ENCODE measurements at places on chromosomes 12 and 14.
A peak's percentile ranks its signal among the peaks of the same experiment; 100 is the strongest.

GRCh38 chr14:104702106-104702505 lies 12.7 kb downstream of the INF2 start:
- no peak for DNase-seq

DNA sequence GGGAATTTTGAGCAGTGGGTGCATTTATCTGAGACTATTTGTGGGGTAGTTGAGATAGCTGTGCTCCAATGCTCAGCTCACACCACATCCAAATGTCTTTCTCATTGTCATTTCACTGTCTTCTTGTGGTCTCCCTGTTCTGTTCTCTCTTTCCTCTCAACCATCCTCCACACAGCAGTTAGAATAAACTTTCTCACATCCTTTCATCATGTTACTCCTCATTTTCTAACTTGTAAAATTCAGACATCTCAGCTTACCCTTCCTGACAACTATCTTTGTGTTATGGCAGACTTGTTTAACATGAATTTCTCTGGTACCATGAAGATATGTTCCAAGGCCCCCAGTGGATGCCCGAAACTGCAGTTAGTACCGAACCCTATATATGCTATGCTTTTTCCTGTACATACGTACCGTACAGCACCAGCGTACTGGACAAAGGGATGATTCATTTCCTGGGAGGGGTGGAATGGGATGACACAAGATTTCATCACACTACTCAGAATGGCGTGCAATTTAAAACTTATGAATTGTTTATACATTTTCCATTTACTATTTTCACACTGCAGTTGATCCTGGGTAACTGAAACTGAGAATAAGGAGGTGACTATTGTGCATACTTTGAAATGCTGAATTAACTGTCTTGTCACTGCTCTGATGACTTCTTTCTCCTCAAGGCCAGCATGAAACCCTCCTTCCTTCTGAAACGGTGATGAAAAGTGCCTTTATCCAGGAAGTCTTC lies 177.1 kb upstream of the SLC38A2 start:
- no peak for DNase-seq

- no peak for DNase-seq
These were observed 409.7 kb downstream of the NOVA1 start for GRCh38 chr14:26187996-26188620.

GRCh38 chr12:7096979-7097378 lies 4.7 kb upstream of the C1R start:
- no peak for DNase-seq

DNA sequence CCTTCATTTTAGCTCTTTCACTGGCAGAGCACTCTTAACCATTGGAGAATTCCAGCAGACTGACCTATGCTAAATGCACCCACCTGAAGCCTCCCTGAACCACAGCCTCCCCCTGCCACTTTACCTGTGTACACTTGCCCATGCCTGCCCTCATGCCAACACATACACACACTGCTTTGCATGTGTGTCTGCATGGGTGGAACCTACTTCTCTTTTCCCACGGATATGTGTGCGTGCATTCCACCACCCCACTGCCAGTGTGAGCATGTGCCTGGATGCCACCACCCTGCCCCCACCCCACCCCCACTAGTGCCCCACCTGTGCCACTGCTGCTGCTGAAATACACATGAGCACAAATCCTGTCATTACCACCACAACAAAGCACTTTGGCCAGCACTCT lies 49.5 kb upstream of the EEA1 start:
- DNase-seq, result no peak

- no peak for DNase-seq
These were observed 78.5 kb downstream of the VCPKMT start for GRCh38 chr14:50037852-50038251.

DNA sequence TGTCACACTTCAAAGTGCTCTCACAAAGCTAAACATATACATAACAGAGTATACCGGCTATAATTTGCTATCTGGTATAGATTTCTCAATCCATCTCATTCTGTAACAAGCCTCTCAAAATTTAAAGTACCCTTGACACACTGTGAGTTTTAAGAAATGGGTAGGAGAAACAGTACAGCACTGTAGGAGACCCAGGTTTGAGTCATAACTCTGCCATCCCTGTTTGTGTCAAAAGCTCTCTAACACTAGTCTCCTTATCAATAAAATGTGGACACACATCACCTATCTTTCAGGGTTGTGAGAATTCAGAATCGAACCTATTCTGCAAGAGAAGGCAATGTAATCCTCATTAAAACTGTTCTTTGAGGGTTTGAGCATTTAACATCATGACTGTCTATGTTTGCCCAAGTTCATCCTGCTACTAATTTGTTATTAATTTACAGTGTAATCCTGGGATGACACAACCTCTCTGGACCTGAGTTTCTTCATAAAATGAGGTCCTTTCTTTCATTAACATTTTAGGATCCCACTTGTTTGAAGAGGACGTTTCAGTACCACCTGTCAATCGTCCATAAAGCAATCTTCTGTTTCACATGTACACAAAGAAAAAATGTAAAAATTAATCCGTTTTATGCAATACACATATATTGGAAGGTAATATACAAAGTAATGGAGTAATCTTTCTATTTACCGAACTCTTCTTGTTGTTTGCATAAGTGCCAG lies 12.1 kb downstream of the SPTSSA start:
- DNase-seq, result no peak

DNA sequence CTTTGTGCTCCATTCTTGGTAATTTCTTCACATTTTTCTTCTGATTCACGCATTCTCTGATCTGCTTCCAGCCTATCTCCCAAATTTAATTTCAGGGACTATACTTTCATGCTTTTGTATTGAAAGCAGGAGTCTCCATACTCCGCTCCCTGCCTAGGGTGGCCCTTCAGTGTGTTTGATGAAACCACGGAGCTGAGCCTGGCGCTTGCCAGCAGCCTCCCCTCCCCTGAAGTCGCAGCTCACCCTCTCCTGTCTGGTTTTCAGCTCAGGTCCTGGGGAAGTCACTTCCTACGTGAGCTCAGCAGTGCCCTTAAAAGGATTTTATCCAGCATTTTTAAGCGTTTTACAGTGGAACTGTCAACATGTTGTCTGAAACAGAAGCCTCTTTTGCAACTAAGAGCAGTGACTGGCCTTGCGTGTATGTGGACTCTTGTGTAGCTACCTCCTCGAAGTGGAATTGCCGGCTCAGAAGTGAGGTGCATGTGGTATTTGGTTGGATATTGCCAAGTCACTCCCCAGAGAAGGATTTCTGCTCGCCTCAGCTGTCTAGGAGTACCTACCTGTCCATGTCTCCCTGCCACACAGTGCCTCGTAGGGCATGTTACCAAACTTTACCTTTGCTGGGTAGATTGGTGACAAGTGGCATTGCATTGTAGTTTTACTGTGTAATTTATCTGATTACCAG lies 78.5 kb downstream of the TESC start:
- no peak for DNase-seq

DNA sequence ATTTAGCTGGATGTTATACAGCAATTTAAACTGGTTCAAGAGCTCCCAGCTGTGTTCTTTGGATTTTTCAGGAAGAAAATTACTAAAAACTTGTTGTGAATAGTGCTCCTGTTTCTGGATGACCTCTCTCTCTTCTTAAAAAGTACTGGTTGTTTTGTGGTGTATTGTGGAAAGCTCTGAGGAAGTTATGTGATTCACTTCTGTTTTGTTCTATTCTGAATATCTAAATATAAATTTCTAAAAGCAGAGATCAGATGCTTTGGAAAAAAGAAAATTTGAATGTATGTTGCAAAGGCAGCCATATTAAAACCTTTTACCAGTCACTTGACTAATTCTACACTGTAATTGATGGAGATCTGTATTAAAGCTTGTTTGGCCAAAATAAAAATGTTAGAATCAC lies 3.4 kb upstream of the C3AR1 start:
- no peak for DNase-seq

DNA sequence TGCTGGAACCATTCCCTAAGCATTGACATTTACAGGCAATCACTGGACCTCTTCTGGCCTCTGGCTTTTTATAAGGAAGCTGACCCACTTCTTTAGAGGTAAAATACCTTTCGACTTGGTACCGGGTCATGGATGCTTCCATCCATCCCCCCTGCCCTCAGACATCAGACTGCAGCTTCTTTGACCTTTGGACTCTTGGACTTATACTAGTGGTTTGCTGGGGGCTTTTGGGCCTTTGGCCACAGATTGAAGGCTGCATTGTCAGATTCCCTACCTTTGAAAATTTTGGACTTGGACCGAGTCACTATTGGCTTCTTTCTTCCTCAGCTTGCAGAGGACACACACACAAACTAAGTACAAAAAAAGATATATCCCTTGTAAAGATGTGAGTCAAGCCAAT lies 86.1 kb downstream of the TTC6 start:
- no peak for DNase-seq

GRCh38 chr12:100043631-100044030 lies 58.9 kb upstream of the ANKS1B start:
- no peak for DNase-seq

DNA sequence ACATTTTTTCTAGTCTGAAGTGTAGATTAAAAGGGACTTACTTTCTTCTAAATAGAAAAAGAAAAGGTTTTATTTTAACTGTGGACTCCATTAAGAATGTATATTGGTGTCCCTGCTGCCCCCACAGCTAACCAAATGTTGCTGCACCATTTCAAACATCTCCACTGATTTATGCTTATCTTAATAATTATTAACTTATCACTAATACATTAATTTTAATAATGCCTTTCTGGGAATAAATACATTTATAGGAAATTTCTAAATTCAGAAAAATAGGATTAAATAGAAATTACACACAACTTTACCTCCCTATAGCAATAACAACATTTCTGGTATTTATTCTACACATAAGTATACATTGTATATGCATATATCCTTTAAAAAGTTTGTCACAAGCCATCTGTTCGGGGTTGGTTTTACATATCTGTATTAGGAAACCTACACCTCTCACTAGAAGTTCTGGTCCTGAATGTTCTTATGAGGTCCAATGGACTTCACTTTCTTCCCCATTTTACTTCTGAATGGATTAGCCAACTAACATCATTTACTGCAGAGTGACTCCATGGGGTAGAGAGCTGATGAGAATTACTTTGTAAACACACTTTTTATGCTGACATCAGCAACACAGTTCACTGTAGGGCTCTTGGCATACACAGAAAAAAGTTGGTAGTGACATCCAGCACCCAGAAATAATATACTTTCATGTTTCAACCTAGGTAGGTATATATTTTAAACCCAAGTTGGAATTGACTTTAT lies 9.4 kb upstream of the SELPLG start:
- no peak for DNase-seq

GRCh38 chr12:99386907-99387306 lies 260.6 kb upstream of the GARIN6 start:
- DNase-seq, result no peak

DNA sequence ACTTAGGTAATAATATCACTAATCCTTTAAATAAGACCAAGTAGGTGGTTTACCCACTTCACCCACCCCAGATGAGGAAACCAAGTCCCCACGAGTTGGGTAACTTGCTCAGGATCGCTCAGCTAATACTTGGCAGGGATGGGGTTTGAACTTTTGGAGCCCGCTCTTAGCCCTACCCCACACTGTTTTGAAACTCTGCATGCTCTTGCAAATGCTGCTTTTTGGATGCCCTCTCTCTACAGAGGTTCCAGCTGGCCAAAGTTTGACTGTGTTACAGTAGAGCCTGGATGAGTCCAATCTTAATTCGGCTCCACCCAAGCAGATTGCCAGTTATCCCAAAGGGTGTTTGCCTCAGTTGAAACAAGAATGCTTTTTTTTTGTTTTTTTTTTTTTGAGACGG lies 6.8 kb downstream of the PLEKHG3 start:
- DNase-seq, result peak; percentile 80

DNA sequence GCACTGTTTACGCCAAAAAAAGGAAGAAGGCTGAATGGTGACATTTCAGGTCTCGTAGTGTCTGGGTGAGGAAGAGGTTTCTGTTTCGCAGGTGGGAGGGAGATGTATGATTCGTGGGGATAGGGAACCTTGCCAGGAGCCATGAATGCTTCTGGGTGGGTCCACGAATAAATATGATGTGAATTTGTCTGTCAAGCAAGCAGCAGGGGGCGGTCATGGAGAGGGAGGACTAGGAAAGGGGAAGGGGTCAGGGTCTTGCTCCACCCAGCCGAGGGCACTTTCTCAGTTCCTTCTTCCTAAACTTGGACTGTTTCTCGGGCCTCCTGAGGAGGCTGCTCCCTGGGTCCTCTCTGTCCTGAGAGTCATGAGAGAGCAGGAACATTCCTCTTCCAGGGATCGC lies 72.5 kb downstream of the LGMN start:
- DNase-seq, result no peak

DNA sequence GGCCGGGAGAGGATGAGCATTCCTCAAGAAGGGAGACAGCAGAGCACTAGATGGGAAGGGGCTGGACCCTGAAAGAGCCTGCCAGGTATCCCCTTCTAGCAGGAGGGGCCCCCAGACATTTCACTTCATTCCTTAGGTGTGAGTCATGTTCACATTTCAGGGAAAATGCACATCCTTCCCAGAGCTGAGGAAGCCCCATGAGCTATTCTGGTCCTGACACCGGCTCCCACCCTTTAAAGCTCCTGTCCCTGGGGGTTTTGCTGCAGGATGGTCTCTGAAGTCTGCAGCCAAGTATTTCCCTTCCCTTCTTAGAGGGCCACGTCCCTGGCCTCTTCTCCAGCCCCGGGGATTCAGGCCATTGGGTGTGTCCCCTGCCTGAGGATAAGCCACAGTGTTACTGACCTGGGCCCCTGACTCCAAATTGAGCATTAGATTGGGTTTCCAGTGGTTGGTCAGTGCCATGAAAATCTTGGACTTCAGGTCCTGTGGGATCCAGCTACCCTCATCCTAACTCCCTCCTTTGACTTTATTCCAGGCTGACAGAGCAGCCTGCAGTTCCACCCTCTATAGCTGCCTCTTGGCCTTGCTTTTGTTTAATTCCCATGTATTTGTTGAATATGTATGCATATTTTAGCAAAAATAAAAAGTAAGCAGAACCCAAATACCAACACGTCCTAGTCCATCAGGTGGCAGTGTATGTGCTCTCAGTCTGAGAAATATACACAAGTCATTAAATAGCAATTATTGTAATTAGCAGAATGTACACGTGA lies 267.1 kb downstream of the CACNA1C start:
- DNase-seq, result no peak

DNA sequence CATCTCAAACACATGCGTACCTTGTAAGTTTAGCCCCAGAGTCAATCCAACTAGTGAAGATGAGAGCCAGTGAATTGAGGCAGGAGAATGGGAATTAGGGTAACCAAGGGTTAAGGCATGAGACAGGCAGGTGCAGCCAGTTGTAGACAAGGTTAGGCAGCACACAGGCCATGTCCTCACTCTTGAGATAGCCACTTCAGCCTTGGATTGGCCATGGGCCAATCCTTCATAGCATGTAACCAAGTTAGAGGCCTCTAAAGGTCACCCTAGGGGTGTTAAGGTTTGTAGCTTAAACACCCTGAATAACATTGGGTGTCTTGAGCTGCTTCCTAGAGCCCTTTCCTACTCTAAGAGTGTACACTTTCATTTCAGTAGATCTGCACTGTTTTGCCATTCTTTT lies 208.2 kb upstream of the RBM19 start:
- no peak for DNase-seq

Data from tibial artery (tissue), 4 donors.